NAMALWA (cell line): ENCODE measurements at places on chromosomes 3 and 15.
A peak's percentile ranks its signal among the peaks of the same experiment; 100 is the strongest.

GRCh38 chr15:90221246-90221900 is 12.4 kb downstream of the CIB1 start:
- peak; percentile 57 for DNase-seq

DNA sequence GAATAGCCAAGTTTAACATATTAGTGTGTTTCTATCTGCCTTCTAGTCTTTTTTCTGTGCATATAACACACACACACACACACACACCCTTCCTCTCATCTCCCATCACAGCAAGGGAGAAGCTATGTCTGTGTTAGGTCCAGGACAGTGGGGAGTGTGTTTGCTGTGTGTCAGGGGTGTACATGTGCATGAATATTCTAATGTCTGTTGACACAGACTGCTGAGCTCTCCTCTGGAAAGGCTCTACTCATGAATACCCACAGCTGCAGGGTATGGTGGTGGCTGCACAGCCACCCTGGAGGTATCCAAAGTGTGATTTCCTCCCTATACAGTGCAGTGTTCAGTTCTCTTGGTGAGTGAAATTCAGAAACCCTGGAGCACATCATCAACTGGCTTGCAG is 42.9 kb downstream of the ARNT2 start:
- no peak for DNase-seq

GRCh38 chr3:10988991-10989484 is 3.5 kb upstream of the SLC6A1 start:
- no peak for DNase-seq

DNA sequence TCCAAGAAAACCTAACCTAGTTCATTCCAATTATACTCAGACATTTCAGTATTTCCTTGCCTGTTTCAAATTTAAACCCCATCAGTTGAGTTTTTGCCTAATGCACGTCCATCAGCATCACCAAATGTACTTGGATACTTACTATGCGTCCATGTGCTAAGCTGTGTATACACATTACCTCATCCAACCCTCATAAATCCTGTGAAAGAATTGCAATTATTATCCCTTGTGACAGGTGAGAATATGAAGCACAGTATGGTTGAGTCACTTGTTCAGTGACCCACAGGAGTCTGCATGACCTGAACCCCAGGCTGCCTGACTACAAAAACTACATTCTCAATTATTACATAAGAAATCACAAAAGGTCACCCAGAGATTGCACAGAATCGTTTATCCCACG is 2.5 kb downstream of the OR5K2 start:
- no peak for DNase-seq
